ENCODE measurements at places on chromosomes 6 and 20.

- DNase-seq: no peak
Measured at GRCh38 chr6:11585426-11586016, 48.0 kb downstream of the TMEM170B start.

DNA sequence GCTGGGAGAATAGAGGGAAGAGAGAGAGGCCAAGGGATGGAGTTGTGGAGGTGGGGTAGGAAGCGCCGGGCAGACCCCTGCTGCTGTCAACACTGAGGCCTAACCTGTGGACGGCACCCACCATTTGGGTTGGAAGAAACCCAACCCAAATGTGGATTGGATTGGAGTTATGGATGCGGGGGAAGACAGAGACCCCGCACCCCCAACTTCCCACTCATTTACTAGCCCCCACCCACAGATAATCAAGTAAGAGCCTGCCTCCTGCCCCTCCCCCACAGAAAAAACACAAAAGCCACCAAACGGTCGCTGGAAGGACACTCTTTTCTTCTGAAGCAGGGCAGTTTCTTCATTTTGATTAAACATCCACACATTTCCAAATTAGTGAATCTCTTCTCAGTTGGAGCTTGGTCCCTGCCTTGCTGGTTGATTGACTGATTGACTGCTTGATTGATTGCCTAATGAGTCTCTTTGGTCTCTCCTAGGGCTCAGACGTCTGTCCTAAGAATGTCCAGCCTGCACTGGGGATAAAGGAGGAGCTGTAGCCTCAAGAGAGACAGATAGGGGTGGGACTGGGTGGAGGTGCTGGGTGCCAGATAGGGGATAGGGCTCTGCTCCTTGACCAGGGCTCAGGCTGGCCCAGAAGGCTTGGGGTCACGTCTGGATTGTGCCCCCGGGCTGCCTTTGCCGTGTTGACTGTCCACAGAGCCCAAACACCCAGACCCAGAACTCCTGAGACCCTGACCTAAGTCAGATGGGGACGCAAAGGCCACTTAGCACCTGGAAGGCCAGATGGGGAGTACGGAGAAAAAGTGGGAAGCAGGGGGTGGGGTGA is 74.9 kb upstream of the FOXP4 start:
- no peak for DNase-seq

DNA sequence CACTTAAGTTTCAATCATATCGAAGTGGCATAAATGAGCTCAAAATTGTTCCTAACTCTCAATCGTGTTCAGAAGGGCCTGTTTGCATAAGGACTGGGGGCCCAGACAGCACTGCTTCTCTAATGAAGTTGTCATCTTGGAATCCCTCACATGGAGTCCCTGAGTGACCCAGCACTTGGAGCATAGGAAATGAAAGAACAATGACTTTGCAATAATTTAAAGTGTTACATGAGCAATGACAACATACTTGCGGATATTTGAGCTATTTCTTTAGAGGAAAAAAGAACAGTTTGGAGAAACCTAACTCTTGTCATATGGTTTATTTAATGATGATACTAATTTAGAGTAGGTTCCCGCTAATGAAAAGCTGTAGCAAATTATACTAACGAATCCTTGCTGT is 239.9 kb downstream of the TSHZ2 start:
- DNase-seq: no peak

GRCh38 chr6:163841326-163841725 is 426.8 kb downstream of the QKI start:
- DNase-seq: no peak

All from RWPE2 (cell line).